NCI-H226 (cell line): ENCODE measurements at places on chromosomes 2 and 18.
A peak's percentile ranks its signal among the peaks of the same experiment; 100 is the strongest.

GRCh38 chr18:49573835-49574234 lies 12.0 kb downstream of the LIPG start:
- no peak for DNase-seq

DNA sequence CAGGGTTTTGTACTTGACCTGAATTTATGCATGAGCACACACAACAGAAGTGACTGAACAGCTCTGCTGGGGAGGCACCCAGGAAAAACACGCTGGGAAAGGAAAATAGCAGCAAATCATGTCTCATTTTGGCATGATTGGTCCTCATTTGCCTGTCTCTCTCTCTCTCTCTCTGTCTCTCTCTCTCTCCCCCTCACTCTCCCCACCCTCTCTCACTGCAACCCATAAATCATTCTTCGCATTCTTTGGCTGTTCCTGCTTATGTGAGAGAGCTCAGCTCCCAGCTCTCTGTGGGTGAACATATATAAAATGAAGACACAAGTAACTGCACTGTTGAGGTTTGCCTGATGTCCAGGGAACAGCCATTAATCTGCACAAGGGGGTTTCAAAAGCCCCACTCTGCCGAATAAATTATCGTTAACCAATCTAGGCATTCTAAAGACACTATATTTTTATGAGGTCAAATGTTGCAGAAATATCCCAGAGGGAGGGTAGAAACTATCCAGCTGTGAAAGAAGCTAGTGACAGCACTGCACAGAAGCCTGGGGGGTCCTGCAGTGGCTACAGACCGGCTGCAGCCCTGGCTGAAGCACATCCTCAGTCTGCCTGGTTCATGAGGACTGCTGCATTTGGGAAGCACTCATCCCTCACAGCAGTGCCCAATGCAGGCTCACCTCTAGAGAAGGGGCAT lies 260.3 kb downstream of the AFF3 start:
- peak; percentile 94 for DNase-seq

DNA sequence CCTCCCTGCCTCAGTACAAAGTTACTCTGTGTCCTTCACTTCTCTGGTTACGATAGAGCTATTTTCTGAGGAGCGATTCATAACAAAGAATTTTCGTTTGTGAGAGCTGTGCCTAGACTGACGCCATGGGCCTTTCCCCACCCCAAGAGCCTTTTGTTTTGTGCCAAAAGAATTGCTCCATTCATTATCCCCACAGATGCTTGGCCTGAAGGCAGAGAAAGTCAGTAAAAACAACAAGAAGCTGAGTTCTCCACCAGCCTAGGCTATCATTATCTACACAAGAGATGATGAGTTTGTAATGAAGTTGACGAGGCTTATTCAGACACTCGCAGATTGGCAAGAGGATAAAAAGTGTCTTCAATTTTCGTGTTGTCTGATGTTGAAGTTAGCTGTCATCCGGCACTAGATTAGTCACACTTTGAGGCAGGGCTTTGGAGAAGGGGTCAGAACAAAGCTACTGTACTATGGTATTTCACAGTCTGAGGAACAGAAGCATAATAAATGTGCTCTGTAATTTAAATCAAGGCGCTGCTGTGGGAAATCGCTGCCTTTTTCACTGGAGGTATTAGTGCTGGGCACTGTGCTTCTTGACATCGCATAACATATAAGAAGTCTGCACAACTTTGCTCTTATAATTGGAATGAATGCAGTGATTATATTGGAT lies 278.4 kb upstream of the FIGN start:
- DNase-seq: no peak

DNA sequence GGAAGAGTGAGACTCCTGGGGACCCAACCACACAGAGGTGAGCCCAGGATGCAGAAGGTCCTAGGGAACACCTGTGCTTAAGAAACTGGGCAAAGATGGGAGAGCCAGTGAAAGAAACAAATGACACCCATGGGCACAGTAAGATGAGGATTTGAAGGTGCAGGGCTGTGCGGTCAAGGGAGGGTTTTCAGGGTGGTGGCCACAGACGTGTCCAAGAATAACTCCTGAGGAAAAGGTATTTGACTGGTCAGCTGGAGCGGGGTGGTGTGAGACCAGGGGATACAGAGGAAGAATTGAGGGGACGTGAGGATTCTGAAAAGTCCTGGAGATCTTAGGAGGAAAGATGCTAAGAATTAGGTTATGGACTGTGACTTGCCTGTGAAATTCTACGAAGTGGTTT lies 142.9 kb downstream of the TMEM163 start:
- DNase-seq: no peak

DNA sequence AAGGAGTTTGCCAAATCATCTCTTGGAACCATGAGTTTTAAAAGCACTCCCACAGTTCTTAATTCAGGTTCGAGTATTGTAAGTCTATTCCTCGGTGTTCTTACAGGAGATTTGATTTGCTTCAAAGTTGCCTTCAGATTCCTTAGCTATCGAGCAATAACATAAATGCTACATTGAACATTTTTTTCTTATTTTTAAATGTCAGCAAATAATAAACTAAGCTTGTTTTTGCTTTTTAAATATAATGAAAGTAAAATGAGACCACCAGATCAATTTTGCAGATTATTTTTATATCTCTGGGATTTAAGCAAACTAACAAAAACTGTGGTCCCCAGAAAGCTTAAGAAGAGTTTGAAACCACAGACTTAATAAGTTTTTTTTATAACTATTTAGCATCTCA lies 195.5 kb downstream of the LNPK start:
- no peak for DNase-seq

DNA sequence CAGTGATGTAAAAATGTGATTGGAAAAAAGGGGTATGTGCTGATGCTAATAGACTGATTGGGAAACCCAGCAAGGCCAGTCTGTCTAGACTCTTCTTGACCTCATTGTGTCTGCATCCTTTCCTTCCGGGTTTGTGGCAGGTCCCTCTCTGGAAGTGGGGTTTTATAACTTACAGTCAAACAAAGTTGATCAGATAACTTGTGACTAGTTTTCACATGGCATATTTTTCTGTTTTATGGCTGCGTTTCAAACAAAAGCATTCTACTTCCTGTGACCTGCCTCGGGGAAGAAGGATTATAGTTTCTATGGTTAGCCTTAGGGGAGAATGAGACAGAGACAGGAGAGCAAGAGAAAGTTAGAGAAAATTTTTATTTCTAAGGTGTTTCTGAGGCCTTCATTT lies 188.7 kb upstream of the HNMT start:
- no peak for DNase-seq

GRCh38 chr2:228917220-228917619 lies 353.9 kb downstream of the PID1 start:
- peak; percentile 95 for DNase-seq

DNA sequence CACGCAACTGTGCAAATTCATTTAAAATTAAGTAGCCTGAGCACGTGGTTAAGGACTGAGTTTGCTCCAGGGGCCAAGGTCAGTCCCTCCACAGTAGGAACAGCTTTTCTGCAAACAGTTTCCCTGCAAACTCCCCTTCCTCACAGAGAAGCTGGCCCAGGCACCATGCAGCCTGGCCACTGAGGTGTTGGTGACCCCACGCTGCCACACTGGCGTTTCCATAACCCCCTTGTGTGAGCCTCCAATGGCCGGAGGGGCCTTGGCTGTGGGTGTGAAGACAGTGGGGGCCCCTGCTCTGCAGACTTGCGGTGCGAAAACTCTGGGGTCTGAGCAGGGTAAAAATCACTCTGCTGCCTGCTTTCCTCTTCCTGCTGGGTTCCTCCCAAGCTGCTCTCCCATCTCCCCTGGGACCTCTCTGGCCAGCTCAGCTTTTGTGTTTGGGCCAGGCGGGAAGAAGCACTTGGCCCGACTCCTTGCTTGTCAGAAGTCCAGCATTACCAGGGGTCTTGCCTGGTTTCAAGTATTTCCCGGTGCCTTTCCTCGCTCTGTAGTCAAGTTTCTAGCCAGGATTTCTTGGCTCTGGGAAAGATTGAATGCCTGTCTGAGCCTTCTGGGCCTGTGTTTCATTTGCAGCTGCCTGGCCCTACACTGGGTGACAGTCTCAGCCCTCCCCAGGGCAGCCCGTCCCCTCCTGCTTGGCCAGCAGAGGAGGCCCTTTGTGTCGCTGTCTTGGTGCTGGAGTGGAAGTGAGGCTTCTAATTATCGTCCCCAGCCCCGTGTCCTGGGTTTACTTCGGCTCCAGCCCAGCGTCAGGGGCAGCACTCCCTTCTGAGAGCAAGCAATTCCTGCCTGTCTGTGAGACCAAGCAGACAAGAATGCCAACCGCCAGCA lies 131.4 kb upstream of the SLC1A4 start:
- DNase-seq: no peak

GRCh38 chr2:104050656-104051242 lies 803.2 kb upstream of the POU3F3 start:
- DNase-seq: no peak

DNA sequence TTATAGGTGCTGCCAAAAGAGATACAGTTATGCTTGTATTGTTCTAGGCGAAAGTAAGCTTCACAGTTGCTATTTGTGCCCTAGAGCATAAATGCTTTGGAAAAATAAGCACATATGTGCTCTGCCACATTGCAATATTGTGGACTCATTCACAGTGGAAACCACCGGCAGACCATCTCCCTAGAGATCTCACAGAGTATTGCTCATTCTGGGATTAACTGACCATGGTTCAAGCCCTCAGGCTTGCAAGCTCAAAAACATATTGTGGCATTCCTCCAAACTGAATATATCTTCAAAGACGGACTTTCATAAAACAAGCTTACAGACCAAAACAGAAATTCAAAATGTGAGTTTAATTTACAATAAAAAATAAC lies 158.2 kb upstream of the CCDC150 start:
- DNase-seq: no peak

GRCh38 chr18:37309861-37310260 lies 255.7 kb downstream of the CELF4 start:
- no peak for DNase-seq

GRCh38 chr2:152022090-152022489 lies 76.8 kb downstream of the CACNB4 start:
- DNase-seq: no peak

DNA sequence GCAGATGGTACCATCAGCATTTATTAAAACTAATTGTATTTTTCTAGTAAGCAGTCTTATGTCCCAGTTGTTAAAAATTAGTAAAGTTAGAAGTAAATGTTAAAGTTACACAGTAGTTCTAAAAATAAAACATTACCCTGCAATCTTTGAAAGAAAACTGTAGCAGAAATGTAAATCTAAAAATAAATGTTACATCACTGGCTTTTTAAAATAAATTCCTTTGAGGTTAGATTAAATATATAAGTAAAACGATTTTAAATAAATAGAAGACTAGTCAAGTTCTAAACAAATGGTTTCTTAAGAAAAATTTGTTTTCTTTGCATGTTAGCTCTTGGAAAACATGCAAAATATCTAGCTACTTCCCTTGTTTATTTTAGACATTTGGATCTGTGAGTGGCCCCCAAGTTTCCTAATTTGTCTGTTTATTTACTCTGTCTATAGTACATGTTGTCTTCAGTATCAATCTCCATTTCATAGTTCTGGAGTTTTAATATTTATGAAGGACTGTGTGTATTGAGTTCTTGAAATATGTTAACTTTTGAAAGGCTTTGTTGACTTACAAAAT lies 58.2 kb downstream of the GLS start:
- no peak for DNase-seq

DNA sequence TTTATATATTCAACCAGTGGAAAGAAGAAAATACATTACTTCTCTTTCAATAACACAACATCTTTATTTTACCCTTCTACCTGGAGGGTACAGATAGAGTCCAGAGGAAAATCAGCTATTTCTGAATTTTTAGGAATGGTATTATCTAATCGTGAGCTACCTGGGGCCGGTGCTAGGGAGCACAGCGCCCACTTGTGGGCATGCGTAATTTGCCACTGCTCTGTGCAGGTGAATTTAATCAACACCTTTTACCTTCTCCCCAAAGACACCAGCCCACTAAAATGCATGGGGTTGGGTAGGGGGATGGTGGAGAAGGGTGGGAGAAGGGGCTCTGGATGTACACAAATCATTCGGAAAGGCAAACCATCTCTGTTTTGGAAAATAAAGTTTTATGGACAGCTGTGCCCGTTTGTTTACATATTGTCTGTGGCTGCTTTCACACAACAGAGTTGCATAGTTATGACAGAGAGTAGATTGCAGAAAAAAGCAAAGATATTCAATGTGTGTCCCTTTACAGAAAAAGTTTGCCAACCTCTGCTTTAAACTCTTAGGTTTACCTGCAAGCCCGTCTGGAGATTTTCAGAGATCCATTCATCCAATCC lies 51.5 kb upstream of the DCC start:
- peak; percentile 9 for DNase-seq

DNA sequence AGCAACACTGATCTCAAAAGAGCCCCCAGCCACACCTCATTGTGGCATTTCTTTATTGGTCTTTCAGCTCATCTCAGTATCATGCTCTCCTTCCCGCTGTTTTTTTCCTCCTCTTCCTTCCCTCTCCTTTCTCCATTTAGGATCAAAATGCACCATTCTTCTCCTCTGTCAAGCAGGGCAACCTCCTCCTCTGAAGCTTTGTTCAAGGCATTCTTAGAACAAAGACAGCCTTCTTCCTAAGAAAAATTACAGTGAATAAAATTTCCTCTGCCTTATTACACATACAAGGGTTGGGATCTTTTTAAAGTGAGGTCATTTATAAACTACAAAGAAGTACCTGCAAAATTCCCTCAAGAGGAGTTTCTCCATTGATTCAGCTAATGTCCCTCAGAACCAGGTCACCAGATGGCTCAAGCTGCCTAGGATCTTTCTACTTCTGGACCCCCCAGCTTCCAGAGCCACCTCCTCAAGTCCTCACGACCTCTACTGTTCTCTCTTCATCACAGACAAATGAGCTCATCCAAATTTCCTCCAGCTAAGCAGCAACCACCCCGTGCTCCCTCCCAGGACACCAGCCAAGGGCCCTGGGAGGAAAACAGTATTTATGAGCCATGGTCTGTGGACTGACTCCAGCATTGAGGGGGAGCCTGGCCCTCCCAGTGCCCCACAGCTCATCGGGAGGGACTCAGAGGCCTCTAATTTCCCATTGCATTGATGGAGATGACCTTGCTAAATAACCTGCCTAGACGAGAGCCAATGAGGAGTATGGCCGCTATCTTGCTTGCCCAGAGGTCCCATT lies 18.0 kb downstream of the SFXN5 start:
- DNase-seq: no peak

DNA sequence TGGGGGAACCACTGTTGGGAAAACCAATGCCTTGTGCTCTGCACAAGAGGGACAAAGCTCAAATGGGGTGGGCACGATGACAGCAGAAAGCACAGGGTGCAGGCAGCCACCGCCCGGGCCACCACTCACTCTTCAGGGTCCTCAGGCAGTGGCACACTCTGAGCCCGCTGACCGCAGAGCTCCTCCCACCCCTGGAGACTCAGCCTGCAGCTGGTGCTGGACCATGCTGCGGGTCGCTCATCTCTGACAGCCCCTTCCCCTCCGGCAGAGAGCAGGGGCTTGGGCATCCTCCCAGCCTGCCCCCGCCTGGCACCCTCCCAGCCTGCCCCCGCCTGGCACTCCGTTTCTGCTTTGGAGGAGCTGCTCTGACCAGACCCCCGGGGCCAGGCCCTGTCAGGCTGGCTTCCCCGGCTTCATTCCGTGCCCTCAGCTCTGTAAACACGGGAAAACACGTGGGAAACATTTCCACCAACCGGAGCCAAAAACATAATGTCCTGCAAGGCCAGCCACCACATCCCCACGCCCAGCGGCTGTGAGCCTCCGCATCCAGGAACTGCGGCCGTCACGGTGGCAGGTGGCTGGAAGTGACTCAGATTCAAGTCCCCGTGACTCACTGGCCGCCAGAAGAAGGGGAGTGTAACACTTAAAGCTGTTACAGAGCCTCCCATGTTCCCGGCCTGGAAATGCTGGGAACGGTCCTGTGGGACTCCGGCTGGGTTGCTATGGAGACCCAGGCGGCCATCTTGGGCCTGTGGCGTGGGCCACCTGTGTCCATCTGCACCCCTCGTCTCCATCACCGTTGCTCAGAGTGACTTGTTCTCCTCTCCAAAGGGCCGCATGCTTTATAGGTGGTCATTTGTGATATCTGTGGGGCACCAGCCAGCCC lies 6.8 kb upstream of the SNED1 start:
- DNase-seq: no peak
